NT2/D1 (cell line): ENCODE measurements at places on chromosomes 1 and 21.

GRCh38 chr1:203992440-203992839 is 80.5 kb upstream of the SOX13 start:
- DNase-seq = no peak

DNA sequence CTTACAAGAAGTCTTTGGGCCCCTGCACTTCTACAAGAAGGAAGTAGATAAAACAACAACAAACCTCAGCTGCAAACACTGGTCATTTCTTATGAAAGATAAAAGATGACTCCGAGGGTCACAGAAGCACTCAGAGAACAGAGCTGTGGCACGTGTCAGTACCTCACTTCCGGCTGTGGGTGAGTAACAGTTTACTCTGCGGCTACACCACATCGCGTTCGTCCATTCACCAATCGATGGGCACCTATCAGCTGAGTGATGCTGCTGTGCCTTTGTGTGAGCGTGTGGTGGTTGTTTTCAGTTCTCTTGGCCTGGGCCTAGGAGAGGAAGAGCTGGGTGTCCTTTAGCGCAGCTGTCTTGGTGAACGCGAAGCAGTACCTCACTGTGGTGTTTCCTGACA is 49.9 kb downstream of the COL6A1 start:
- no peak for DNase-seq

GRCh38 chr1:199660071-199660470 is 367.4 kb upstream of the NR5A2 start:
- no peak for DNase-seq

GRCh38 chr1:46191033-46191701 is 7.1 kb downstream of the POMGNT1 start:
- no peak for DNase-seq

DNA sequence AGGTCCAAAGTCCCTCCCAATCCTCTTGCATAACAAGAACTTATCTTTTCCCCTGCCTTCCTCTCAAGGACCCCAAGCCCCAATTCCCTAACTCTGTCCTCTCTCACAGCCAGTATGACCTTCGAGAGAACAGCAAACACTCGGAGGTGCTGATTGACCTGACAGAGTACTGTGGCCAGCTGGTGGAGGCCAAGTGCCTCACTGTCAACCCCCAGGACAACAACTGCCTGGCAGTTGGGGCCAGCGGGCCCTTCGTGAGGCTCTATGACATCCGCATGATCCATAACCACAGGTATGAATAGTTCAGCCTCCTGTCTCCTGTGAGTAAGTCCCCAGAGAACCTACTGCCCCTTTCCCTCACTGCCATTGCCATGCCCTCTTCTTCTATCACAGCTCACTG is 29.9 kb upstream of the TMEM222 start:
- DNase-seq = no peak

DNA sequence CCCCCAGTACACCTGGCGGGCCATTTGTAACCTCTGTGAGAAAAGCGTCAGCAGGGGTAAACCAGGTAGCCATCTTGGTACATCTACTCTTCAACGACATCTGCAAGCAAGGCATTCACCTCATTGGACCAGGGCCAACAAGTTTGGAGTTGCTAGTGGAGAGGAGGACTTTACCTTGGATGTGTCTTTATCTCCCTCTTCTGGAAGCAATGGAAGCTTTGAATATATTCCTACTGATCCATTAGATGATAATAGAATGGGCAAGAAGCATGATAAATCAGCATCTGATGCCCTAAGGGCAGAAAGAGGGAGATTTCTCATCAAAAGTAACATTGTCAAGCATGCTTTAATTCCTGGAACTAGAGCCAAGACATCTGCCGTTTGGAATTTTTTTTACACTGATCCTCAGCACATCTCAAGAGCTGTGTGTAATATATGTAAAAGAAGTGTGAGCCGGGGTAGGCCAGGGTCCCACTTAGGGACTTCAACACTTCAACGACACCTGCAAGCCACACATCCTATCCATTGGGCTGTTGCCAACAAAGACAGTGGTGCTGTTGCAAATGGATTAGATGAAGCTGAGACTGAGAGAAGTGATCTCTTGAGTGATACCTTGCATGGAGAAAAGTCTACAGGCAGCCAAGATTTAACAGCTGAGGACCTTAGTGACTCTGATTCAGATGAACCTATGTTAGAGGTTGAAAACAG is 2.7 kb downstream of the ZBED6 start:
- no peak for DNase-seq

GRCh38 chr1:91166106-91166712 is 144.4 kb upstream of the ZNF644 start:
- peak; percentile 66 for DNase-seq

GRCh38 chr1:119341372-119341947 is 27.1 kb upstream of the HAO2 start:
- DNase-seq = no peak

DNA sequence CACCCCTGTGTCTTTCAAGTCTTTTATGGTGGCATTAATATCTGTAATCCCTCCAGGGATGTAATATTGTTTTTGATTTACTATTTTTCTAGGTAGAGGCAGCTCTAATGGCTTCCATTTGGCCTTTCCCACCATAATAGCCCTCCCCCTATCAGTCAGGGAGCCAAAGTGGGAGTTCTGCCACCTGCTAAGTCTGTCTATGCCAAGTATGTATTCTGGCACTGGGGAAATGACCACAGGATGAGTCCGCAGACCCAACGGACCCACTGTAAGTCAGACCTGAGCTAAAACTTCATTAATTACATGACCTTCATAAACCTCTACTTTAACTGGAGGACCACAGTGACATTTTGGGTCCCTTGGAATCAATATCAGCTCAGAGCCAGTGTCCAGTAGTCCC is 77.1 kb downstream of the GBP6 start:
- DNase-seq = no peak

- no peak for DNase-seq
Measured at GRCh38 chr1:53325326-53326087, 2.4 kb downstream of the LRP8 start.

- no peak for DNase-seq
Measured at GRCh38 chr1:220708936-220709801, 19.0 kb downstream of the C1orf115 start.

- DNase-seq = no peak
Measured at GRCh38 chr1:76158126-76158525, 83.6 kb downstream of the ST6GALNAC3 start.

GRCh38 chr1:103424650-103425049 is 100.8 kb upstream of the RNPC3 start:
- no peak for DNase-seq

DNA sequence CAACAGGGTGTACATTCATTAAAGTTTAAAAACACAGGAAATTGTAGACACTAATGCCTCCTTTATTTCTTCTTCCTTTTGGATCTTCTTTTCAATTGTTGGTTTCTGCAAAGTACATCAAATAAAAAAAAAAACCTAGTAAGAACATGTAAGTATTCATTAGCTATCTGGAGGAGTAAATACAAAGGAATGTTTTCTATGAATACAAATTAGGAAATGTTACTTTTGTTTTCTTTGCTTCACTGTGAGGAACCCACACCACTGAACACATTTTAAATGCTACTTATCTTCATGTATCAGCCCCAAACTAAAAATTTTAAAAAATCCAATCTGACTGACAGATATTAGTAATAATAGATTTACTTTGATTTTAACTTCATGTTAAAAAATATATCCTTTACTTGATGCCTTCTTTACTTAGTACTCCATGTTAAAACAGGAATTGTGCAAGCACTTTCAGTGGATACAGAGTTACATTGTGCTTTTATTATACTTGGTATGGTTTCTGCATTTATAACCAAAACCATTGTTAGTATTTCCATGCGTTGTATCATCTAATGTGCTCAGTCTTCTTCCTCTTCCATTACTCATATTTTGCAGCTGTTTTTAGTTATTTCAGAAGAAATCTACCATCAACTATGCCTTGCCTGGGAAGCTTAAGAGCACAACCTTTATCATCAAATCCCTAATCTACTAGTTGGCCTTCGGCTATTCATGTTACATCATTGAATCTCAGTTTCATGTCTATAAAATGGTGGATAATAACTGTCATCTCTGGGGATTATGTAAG is 236.9 kb upstream of the DPYD start:
- DNase-seq = no peak

GRCh38 chr1:202807451-202807925 is 733 bp downstream of the KDM5B start:
- no peak for DNase-seq

DNA sequence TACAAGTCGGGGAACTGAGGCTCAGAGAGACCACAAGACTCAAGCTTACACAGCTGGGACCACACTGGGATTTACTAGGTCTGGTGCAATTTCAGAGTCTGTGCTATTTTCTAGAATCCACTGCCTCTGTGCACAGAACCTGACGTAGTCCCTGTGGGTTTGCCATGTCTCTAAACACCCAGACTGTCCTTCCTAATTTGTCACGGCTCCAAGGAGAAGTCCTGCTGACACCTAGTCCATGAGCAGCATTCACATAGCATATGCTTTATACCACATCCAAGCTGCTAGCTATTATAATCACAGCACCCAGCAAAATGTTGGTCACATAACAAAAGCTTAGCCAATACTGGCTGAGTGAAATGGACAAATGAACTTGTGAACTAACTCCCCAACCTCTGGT is 79.0 kb upstream of the HMGB4 start:
- DNase-seq = no peak

- DNase-seq = peak; percentile 11
Measured at GRCh38 chr1:214187121-214187900, 93.6 kb upstream of the SMYD2 start.

DNA sequence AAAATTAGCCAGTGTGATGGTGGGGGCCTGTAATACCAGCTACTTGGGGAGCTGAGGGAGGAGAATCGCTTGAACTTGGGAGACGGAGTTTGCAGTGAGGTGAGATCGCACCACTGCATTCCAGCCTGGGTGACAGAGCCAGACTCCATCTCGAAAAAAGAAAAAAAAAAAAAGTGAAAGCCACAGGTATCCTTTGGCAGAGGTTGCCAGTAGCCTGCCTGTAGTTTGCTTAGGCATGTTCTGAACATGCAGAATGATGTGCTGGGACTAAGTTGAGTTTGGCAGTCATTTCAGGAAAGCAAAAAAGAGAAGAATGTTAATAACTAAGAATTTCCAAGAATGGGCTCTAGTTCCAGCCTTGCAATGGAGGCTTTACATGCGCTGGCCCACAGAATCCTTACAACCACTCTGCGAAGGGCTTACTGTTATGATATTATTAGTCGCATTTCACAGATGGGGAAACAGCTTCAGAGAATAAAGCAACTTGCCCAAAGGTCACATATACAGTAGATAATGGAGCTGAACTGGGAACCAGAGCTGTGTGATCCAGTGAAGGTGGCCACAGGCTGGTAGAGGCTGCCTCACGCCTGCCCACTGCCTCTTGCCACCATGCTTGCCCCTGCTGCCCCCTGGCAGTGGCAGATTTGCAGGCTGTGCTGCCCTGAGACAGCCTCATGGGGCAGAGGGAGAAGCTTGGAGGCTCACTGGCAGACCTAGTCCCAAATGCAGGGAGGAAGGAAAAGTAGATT is 66.5 kb upstream of the LYST start:
- no peak for DNase-seq

DNA sequence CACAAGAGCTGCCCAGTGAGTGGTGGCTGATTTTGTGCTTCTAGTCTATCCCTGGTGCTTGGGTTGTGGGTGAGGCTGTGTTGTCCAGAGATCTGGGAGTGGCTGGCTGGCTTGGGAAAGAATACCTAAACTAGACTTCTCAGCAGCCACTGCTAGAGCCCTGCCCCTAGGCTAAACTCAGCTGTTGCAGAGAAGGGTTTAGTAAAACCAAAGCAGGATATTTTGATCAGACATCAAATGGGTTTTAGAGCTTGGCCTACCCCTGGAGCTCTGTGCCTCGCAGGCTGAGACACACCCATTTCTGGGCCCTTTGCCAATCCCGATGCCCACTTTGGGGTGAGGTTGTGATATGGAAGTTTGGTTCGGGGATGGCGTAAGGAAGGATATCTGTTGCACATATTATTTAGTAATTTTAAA is 88.5 kb downstream of the UCK2 start:
- no peak for DNase-seq

DNA sequence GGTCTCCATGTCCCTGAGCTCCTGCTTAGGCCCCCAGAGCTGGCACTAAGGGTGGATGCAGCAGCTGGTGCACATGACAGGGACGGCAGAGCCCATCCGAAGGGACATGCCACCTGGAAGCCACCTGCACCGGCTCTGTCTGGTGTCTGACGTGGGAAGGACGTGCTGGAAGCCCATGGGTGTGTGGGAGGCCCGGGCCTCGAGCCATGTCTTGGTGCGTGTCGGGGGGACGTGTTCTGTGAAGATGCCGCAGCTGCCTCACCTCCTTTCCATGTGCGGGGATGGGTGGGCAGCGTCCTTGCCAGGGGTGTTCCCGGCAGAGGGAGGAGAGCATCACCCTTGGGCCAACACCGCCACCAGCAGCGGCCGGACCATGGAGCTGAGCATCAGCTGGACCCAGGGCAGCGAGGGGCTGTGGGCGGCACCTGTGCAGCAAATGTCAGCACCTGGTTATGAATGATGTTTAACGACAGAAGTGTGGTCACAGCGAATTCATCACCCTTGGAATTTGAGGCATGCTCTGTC is 15.5 kb upstream of the POFUT2 start:
- DNase-seq = no peak

- DNase-seq = no peak
Measured at GRCh38 chr1:162580308-162580707, 18.8 kb downstream of the UAP1 start.

GRCh38 chr1:41649396-41650027 is 165.0 kb upstream of the EDN2 start:
- DNase-seq = no peak

DNA sequence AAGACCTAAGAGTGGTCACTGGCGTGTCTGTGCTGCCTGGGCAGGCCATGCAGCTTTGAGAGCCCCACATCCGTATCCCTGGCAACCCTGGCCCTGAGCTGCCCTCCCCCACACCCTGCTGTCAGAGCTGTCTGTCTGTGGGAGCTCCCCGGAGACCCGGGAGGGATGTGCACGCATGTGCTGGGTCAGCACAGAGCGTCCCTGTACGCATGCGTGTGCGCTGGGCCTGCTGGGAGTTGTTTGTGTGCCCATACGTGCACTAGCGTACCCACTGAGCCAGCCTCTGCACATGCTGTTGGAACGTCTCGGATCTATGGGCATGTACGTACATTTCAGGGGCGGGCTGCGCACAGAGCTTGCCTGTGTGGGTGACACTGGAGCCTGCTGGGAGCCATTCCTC is 89.3 kb downstream of the EPHB2 start:
- no peak for DNase-seq

DNA sequence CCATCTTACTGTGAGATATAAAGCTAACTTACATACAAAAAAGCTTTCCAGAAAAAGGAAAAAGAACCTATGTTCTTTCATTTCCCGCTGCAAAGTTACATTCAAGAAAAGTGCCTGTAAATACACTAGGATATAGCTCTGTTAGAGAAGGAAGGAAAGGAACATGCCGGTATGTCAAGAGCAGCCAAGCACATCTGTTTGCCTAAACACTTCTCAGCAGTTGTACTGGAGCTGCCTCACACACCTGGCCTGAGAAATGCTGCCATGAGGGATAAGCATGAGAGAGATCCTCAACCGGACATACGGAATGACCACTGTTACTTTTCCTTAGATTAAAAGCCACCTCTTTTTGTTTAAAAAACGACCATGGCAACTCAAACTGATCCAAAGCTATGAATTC is 189.7 kb downstream of the RERE start:
- DNase-seq = no peak
